ENCODE measurements at places on chromosomes 7 and 10. TPM values are rescaled to one million over a fixed set of nuclear protein-coding genes. Genes with fewer than 3 reads are reported as not detected.
A peak's percentile ranks its signal among the peaks of the same experiment; 100 is the strongest.

DNA sequence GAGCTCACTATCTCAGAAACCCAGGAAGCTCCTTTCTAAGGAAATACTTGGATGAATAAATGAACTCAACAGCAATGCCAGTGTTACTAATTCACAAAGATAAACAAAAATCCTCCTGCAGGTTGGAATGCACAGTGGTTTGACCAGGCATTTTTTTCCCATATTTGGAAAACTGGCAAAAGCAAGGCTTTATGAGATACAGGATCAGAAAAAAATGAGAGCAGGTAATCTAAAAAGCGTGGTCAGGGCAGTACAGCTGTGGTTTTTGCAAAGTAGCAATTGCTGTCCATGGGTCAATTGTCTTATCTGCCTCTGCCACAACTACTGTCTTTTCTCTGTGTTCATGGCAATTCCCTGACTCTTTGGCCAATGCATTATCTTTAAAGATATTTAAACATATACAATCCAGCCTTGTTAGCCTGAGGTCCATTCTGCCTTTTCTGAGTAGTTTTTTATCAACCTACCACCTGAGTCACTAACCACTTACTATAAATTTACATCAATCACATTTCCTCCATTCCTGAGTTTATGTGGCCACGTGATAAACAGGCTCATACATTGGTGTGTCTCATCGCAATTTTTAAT lies 564.5 kb upstream of the IGFBP3 start:
- no peak for DNase-seq

DNA sequence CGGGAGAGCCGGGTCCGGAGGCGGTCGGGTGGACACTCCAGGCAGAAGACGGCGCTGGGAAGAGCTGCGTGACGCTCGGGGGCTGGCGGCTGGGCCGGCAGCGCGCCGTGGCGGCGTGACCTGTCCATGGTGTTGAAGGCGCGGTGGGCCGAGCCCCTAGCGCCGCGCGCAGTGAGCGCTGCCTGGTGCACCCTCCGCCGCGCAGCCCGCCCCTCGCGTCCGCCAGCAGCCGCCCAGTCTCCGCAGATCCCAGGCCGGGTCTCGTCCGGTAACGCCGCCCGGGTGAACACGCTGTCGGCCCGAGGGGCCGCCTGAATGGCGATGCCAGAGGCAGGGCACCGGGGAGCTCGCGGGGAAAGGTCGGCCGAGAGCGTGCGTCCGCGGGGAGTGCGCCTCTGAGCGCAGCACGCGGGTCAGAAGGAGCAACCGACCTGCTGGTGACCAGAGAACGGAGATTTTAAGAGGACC lies 657 bp upstream of the TMEM178B start:
- peak; percentile 63 for DNase-seq

Gene CDH23
- total RNA-seq = 1.2 TPM

Gene VWA2
- 3.6 TPM for total RNA-seq

DNA sequence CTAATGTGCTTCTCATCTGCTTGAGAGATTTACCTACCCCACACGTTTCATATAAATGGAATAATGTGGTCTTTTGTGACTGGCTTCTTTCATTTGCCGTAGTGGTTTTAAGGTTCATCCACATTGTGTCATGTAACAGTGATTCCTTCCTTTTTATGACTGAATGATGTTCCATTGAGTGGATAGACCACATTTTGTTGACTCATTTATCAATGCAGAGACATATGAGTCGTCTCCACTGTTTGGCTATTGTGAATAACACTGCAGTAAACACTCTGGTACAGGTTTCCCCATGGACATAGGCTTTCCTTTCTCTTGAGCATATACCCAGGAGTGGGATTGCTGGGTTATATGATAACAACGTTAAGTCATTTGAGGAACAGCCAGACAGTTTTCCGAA lies 2.0 kb upstream of the AOC1 start:
- no peak for DNase-seq

DNA sequence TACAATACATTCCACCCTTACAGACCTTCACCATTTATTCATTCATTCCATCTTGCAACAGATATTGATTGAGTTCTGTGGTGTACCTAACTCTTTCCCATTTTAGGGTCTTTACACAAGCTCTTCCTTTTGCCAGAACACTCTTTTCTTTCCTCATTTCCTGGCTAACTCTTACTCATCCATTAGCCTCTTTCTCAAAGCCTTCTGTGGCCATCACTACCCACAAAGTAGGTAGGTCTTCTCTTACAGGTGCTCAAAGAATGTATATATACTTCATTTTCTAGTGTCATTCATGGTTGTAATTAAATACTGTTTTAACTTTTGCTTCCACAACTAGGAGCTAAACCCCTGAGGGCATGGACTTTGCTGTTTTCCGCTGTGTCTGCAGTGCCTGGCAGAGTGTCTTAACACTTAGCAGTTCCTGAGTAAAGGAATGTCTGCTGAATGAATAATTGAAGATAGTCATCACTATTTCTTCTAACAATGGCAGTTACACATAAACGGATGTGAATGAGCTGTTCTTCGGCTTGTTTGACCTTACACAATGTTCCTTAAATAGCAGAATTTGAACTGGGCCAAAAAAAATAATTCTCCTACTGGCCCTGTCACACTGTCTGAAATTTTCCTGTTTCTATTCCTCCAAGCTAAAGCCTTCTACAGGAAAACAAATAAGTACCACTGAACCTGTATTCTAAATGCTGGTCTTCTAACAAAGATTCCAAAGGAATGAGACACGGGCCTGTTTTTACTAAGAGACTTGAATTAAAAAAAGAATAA lies 15.1 kb downstream of the BCAP29 start:
- no peak for DNase-seq

Gene SPDYE11
- total RNA-seq = not detected

Gene GRID1
- total RNA-seq = 16.5 TPM

- DNase-seq = no peak
Measured at GRCh38 chr7:79400222-79400621, 53.2 kb downstream of the MAGI2 start.

DNA sequence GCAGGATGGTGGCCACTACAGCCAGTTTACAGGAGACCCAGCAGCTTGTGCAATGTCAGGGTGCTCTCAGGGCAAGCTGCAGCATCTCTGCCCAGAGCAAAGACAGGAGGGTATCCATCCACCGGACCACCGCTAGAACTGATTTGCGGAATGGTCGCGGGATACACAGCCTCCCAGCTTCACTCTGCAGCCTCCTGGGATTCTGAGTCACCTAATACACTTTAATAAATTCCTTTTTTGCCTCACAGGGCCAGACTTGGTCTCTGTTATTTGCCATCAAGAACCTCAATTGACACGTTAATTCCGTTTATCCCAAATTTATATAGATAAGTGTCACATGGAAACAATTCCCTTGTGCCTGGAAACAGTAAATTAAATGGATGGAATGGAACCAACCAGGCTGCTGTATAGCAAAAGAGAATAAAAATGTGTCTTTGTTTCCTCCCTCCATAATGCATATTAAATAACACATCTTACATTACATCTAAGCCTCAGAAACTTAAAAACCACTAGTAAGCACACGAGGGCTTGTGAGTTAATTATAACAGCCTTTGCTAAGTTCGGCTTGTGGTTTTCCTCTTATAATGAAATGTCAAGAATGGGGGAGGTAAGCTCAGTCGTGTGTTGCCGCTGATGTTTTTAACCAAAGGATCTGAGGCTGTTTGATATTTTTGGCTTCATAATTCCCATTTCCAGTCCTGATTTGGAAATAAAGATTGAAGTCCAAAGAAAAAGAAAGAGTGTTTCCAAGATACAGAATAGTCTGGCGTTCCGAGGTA lies 52.1 kb downstream of the ADRB1 start:
- DNase-seq = no peak

GRCh38 chr7:145876376-145876775 lies 240.2 kb upstream of the CNTNAP2 start:
- no peak for DNase-seq

DNA sequence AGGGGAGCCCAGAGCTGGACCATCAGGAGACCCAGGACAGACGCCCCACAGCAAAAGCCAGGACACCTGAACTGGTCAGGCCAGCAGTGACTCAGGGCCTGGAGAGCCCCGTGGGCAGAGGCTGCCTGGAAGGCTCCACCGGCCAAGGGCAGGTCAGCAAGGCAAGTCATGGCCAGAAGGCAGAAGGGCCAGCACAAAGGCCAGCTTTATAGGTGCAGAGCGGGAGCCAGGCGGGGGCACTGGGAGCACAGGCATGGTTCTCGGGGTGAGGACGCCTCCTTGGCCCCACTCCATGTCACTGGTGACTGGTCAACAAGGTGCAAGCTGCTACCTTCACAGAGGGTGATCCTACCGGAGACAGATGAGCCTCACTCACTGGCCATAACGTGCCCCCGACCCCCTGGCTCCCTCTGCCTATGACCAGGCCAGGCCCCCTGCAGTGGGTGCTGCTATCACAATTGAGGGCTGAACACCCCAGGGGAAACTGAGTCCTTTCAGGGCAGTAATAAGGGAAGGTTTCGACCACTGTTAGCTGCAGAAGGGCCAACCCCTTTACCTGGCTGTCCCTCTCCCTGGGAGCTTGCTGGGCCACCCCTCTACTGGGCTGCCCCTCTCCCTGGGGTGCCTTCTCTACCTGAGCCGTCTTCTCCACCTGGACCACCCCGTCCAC lies 317.4 kb downstream of the PTPRN2 start:
- no peak for DNase-seq

Gene TCERG1L
- total RNA-seq = 1.6 TPM

- no peak for DNase-seq
Measured at GRCh38 chr10:47425813-47426419, 41.8 kb upstream of the ZNF488 start.

All from occipital lobe (tissue), 3 donors.